Substantia nigra (tissue), 51 donors: ENCODE measurements at places on chromosomes 1 and 21.

GRCh38 chr1:222623458-222623857 lies 5.6 kb downstream of the MIA3 start:
- no peak for DNase-seq

DNA sequence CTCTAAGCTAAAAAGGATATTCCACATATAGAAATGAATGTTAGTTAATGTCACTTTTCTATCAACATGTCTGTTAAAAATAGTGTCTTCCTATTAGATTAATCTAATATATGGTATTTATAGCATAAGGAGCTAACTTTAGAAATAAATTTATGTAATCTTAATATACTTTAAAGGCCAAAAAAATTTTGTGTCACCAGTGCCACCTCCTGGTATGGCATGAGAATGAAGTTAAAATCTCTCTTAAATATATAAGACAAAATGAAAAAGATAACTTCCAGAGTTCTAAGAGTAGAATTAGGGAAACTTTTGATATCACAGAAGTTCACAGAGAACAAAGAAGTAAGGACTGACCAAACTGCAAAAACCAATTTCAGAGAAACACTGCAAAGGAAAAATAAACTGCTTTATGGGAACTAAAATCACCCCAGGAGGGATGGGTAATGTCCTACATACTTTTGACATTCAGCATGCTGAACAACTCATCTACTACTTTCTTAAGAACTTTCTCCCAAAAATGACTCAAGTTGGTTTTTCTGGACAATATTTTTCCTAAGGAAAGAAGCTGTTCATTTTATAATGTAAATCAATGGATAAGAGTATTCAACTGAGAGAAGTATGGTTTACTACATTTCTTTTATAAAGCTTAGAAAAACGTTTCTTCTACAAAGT lies 82.8 kb downstream of the TRIM33 start:
- DNase-seq: no peak

DNA sequence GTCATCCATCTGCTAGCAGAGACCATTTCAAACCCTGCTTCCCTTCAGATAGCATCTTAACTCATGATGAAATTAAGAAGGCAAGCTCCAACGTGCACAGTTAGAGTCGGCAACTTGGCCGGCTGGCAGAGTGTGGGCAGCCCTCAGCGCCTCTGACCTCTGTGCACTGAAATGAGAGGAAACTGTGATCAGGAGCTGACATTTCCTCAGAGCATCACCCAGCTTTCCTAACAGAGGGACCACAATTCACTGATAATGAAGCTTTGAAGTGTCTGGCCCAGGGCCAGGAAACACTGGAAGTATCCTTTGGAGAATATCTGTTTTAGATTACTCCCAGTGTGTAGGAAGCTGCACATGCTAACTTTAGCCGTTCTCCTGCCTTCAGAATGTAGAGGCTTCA lies 145.0 kb upstream of the ZC3H11B start:
- DNase-seq: no peak

DNA sequence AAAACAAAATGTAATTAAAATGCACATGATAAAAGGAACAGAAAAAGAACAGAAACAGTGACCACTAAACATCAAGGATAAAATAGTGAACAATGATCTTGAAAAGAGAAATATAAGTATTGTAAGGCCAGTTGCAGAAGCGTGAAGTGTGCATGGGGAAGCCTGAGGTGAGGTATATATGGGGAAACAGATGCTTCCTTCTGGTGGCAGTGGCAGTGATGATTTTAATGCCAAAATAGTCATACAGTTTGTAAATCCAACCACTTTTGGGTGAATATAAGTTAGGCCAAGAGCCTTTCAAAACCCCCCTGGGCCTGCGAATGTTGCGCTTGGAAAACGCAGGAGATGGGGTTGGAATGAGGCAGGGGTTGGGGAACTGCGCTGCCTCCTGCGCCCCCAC lies 27.3 kb downstream of the TTC3 start:
- no peak for DNase-seq

- no peak for DNase-seq
Observed at GRCh38 chr1:10117865-10118264, 85.1 kb downstream of the UBE4B start.

GRCh38 chr21:44907225-44907965 lies 13.3 kb downstream of the ITGB2 start:
- no peak for DNase-seq

DNA sequence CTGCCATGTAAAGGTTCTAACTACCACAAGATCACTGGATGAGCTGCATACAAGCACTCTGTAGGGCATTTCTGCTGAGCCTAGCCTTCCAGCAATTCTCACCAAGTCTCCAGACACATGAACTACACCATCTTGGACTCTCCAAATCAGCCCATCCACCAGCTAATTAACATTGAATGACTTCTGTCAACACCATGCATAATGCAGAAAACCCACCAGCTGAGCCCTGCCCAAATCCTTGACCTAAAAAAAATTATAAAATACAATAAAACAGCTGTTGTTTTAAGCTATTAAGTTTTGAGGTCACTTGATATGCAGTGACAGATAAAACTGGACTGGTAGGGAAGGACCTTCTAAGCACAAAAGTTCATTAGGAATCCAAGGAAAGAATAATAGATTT lies 44.3 kb upstream of the ATP1B1 start:
- DNase-seq: no peak

DNA sequence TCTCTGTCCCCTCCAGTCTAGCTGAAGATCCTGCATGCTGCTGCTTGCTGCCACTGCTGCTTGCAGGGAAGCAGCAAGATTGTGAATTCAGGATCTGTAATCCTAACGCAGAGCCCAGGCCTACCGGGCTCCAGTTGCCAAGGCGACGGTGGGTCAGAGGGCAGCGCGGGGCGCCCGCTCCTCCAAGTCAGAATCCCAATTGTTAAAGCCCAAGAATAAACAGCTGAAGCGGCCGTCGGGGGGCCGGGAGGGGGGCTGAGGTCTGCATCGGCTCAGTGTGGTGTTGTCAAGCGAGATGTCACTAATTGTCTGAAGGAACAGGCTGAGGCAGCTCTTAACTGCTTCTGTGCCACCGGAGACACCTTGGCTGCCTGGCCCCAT lies 36.8 kb downstream of the AHDC1 start:
- no peak for DNase-seq

- no peak for DNase-seq
Observed at GRCh38 chr1:53959664-53960250, 13.6 kb downstream of the LRRC42 start.

- DNase-seq: no peak
Observed at GRCh38 chr1:230568676-230569075, 73.6 kb upstream of the COG2 start.

DNA sequence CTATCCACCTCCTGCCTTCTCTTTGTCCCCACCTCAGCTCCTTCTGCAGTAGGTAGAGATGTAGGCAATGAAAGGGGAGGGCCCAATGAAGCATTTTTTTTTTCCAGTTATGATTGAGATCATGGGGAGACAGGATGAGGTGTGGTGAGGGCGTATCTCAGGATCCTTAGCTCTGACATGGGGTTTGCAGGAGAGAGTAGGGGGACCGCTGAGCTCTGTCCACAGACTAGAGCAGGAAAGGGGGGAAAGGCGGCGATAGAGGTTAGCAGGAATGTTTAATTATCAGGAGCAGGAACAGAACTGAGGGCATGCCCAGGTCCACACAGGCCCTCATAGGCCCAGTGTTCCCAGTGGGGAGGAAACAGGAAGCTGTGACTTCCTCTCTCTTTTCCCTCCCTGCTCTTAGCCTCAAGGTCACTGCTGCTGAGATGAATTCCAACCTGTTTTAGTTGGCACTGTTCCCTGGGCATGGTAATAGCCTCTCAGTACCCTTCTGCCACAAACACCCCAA lies 901 bp upstream of the RXFP4 start:
- DNase-seq: no peak

- DNase-seq: no peak
Observed at GRCh38 chr21:22120616-22121266, 1122.5 kb downstream of the NCAM2 start.

DNA sequence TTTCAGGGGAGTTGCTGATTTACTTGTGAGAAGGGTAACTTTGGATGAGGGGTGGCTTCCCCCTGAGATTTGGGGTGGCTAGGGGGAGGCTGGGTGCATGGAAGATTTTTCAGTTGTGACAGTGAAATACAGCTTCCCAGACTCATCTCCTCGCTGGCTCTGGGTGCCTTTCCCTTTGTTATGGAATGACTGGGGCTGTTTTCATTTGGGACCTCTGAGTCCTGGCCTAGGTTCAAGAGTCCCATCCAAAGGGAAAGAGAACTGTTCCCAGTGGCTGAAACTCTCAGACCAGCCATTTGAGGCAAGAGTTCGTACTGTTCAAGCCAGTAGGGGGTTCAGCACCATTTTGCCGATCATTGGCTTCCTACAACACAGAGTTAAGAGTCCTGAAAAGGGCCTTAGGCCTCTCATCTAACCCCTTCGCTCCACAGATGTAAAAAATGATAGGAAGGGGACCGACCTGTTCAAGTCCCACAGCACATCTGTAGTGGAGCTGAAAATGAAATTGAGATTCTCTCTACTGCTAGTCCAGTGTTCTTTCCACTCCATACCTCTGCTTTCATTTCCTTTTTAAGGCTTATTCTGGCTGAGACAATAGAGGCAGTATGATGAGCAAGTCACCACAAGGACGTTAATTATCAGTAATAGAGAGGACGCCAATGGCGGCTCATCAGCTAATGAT lies 958 bp downstream of the DDR2 start:
- no peak for DNase-seq

GRCh38 chr21:41226853-41227252 lies 58.9 kb downstream of the BACE2 start:
- no peak for DNase-seq

DNA sequence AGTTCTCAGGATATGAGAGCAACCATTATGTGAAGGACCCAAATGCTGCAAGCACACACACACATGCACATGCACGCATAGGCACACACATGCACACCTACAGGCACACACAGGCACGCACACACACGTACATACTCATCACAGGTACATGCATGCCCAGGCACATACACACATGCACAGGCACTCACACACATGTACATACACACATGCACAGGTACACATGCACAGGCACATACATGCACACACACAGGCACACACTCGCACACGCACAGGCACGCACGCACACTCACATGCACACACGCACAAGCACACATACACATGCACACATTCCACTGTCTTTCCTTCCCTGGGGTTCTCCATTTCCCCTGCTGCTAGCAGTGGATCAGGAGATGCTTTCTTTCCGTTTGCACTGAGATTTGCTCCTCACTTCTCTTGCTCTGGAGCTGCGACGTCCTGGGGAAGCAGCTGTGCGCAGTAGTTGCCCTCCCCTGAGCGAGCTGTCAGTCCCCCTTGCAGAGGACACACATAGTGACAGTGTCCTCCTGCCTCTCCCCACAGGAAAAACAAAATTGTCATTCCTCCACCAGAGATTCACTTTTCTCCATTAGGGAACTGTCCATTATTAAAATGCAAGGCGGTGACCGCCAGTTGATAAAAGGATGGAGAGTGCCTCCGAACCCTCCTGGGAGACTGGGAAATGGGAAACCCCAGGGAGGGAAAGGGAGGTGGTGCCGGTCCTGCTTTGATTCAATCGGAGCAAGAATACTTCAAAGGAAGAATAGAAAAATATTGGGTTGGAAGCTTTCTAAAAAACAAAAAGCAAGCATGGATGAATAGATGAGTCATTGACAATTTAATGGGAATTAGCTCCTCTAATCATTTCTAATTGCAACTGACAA lies 69.5 kb downstream of the WDR4 start:
- DNase-seq: no peak

DNA sequence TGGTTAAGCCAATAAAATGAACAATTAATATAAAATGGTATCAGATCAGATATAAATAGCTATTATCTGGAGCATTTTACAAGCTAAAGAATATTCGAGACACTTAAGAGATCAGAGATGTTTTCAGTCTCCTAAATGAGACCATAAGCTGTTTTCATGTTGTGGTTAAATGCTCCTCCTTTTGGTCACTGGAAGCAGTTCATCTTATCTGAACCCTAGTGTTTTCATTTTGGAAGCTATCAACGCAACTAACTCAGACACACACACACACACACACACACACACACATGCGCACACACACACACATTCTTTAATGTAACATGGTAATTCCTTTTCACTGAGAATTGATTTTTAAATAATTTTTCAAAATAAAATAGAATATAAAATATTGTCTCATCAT lies 10.0 kb upstream of the LRRC8C start:
- DNase-seq: no peak

DNA sequence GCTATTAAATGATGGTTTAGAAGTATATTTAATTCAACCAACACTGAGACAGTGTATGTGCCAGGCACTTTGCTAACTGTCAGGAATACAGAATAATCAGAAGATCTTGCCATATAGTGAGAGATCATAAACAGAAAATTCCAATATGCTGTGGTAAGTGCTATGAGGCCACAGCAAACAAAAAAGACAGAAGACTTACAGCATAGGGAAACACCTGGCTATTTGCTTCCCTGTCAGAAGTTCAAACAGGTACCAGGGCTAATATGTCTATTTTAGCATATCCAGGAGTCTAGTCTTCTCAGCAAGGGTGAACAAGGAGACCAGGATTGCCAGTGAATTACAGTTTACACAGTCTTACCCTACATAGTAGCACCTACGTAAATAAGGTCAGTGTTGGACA lies 30.4 kb downstream of the TRIT1 start:
- no peak for DNase-seq

DNA sequence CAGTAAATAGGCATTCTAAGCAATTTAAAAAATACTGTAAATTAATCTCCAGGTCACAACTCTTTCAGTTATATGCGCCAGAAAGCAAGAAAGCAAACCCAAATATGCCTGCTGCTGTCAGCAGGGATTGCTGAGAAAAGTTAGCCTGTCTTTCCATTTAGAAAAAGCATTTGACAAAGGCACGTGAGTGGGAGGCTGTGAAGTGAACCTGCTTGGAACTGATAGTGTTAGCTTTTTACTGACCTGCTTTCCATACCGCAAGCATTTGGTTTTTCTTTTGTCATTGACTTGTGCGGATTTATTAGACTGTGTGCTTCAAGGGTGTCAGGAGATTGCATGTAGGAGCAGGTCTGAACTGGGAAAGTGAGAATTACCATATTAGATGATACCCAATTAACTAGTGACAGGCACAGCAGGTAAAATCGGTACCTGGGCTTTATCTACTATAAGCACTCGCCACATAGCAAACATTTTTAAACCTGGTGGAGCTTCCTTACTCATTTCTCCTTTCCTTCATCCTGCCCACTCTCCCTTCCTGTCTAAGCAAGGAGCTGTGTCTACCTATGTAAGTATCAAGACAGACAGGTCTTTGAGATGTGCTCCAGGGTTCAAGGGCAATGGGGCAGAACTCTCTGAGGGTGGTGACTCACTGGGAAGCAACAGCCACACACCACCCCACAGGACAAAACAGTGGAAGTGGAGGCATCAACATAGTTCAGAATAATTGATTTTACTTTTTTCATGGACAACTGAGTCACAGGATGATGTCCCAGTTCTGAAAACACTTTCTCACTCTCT lies 323.9 kb downstream of the DISC1 start:
- DNase-seq: no peak
